Endothelial cell of umbilical vein (primary cell): ENCODE measurements at places on chromosomes 1 and 21.

GRCh38 chr1:54861070-54861761 lies 25.8 kb downstream of the DHCR24 start:
- no peak for DNase-seq

GRCh38 chr1:183222909-183223308 lies 36.8 kb downstream of the LAMC2 start:
- no peak for DNase-seq

GRCh38 chr1:51410568-51411460 lies 80.5 kb upstream of the TTC39A start:
- no peak for DNase-seq

DNA sequence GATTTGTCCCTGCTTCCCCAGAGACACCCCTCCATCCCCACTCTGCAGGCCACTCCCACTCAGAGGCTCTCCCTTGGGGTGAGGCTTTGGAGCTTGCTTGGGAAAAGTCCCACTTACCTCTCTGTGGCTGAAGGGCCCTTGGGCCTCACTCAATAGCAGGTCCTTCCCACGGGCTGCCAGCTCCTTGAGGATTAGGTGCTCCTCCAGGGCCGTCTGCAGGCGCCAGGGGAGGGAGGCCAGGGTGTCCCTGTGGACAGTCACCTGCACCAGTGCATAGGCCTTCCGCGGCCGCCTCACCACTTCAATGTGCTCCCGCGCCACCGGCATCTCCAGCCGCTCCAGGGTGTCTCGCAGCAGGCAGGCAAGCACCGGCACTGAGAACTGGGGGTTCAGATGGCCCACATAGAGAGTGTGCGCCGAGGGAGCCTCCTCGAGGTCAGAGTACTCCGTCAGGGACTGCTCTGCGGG lies 1.4 kb downstream of the SLFNL1 start:
- DNase-seq = no peak

GRCh38 chr1:202576816-202577215 lies 133.4 kb downstream of the SYT2 start:
- DNase-seq = peak; percentile 40
